Endodermal cell (in vitro differentiated cells): ENCODE measurements at places on chromosomes 3 and 15. TPM values are rescaled to one million over a fixed set of nuclear protein-coding genes. Genes with fewer than 3 reads are reported as not detected.

CCR1 gene
- 0.11 TPM in 1 of 3 replicates, not detected in the others for total RNA-seq

PDZRN3 gene
- total RNA-seq, result 10.4 and 14.4 TPM in 2 replicates

DUOXA2 gene
- 2.3 TPM in 1 of 3 replicates, not detected in the others for total RNA-seq

DNA sequence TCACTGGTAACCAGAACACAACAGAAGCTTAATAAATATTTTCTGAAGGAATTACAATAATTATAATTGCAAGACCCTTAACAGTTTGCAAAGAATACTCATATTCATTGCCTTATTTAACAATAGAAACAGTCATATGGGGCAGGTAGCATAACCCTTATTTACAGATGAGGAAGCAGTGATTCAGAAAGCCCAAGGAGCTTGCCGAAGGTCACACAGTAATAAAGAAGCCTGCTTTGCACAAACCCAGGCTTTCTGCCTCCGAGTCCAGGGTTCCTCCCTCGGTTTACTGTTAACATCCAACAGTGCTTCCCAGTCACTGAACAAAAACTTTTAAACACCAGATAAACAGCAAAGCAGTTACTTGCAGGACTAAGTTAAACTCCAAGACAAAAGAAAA lies 35.3 kb downstream of the SRGAP3 start:
- no peak for DNase-seq

DNA sequence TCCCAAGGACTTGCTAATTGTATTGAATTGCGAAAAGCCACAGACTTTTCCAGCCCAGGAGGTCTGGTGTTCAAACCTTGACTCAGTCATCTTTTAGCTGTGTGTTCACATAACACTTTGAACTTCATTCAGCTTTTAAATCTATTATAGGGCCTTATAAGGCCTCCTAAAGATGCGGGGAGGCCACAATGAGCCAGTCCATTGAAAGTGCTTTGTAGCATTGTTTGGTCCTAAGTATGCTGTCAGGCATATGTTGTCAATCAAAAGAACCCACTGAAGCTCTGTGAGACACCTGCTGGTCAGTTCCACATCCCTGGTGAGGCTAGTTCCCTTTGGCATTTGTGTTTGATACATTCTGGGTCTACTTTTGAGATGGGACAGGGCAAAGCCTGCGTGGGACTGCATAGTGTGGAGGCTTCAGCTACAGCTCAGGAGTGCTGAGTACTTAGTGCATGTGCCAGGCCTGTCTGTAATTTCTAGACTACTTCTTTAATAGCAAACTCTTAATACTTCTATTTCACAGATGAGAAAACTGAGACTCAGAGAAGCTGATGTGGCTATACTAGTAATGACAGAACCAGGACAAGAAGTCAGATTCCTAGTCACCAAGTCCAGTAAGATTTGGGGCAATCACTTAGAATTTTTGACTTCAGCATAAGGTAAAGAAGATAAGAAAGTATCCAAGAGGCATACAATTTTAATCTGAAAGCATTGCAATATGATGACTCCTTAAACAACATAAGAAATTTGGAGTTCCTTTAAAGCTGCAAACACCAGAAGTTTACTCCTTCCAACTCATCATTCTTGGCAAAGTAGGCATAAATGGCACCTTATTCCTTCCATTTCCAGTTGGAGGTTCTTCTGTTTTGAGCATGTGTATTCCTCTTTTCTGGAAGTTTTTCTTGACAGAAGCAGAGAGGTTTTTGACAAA lies 213.0 kb downstream of the PDCD6IP start:
- no peak for DNase-seq

DNA sequence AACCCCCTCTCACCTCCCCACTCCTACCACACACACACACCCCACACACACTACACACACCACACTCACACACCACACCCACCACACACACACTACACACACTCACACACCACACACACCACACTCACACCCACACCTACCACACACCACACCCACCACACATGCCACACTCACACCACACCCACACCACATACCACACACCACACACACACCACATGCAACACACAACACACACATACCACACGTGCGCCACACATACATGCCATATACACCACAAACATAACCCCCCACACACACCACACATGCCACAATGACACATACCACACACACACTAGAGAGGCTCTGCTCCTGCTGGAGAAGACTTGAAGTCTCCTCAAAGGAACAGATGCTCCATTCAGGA lies 5.9 kb upstream of the ITPKA start:
- DNase-seq, result no peak

DNA sequence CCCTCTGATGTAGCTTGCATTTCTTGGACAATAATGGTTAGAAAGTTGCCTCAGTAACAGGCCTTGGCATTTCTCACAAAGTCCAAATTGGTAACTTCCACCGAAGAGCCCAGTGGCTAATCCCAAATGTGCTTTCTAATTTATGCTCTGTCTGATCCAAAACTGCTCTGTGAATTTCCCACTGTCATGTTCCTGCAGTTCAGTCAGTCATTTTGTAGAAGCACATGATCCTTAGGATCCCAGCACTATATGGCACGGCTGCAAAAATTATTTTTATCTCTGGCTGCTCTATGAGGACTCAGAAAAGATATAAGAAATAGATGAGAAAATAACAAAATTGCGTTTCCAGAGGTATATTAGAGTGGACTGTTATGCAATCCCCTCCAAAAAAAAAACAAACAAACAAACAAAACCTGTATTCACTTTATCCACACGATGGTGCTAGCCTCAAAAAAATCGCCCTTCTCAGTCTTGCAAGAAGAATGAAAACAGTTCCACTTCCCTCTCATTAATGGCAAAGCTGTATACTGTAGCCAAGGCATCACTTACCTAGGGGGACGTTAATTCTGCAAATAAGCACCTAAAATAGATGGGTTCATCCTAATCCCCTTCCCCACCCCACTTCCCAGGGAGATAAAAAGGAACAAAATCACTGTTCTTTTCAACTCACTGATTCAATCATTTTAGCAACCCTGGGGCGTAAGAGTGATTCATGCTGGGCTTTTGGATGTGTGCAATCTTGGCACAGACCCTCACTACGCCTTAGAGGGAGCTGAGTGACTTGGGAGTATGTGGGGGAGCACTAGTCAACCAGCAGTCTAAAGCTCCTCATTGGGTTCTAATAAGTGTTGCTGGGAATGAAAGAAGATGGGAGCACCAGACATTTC lies 61.3 kb downstream of the TMCO5A start:
- no peak for DNase-seq

DNA sequence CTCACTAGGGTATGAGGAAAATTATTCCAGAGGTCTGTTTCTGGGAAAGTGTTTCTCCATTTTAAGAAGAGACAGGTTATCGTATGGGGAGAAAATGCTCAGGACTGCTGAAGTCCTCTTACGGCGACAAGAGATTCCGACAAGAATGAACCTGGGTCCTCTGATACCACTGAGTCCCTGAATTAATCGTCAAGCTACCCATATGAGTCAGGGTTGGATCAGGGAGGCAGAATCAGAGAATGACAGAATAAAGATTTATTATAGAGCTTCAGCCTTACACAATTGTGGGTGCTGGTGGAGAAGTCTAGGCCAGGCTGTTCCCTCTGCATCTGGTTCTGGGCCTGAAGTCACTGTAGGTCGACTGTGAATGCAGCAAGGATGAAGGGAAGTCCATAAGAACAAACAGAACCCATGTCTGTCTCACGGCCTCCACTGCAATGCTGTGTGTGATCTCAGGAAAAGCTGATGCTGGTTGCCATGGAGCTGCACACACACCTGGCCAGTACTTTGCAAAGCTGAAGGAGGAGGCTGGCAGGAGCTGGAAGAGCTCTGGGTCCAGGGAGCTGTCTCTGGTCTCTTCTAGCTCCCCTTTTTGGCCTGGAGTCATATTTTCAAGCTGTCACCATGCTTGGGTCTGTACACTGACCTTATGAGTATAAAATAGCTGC lies 83.9 kb downstream of the HHLA2 start:
- no peak for DNase-seq

DNA sequence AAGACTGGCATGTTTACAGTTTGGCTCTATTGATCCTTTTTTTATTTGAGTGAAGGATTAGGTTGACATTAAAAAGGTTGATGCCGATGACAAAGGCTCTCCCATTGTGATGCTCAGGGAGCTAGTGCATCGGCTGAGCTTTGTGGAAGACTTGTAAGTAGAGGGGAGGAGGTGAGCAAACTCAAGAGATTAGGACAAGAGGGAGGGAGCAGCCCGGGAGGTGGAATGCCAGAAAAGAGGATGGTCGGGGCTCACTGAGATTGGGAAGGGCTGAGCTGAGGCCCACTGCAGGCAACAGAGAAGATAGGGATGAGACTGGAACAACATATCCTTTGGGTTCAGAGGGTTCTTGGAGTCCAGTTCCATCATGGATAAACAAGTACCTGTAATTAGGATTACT lies 26.5 kb upstream of the PSMD6 start:
- DNase-seq, result peak; percentile 86

GRCh38 chr3:181493423-181493822 lies 218.3 kb upstream of the SOX2 start:
- DNase-seq, result no peak

GRCh38 chr15:39172380-39173281 lies 408.2 kb upstream of the THBS1 start:
- no peak for DNase-seq

DNA sequence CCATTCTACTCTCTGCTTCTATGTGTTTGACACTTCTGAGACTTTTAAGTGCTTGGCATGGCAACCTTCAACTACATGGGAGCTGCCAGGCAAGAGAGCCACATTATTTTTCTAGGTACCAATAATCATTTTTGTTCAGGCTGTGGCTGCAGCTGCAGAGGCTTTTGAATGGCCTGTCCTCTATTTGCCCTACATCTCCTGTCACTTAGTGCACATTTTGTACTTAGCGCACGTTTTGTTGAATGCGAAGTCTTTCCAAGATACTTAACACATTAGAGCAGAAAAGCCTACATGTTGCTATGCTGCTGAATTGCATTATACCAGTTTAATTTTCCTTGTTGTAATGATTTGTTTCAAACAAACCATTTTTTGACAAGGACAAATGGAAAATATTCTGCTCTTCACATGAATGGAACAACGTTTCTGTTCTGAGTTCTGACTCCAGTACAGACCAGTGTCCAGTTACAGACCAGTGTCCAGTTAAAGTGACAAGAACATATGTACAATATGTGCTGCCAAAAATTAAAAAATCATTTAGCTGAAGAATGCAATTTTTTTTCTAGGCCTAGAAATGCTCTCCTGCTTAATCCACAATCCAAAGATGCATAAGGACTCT lies 113.9 kb downstream of the ABI3BP start:
- no peak for DNase-seq

GRCh38 chr3:156448300-156448699 lies 106.6 kb downstream of the SSR3 start:
- DNase-seq, result peak; percentile 82
